Osteoblast (primary cell): ENCODE measurements at places on chromosomes 7 and 10. TPM values are rescaled to one million over a fixed set of nuclear protein-coding genes. Genes with fewer than 3 reads are reported as not detected.

Gene FRAT1
- 3.3 and 3.8 TPM in 2 replicates for total RNA-seq

Gene SEMA3E
- total RNA-seq: 0.29 and 1.4 TPM in 2 replicates

Gene WNT8B
- total RNA-seq: not detected in 2 replicates

Gene NOS3
- total RNA-seq: not detected in 2 replicates

Gene RNLS
- total RNA-seq: 22.4 and 23.0 TPM in 2 replicates

Gene AP3M1
- 35.8 and 37.7 TPM in 2 replicates for total RNA-seq

Gene SRRM3
- 0.29 and 0.36 TPM in 2 replicates for total RNA-seq

Gene SPDYE16
- total RNA-seq: under 0.01 and 0.36 TPM in 2 replicates

Gene NRF1
- 14.1 and 14.8 TPM in 2 replicates for total RNA-seq

Gene NUTM2D
- total RNA-seq: 1.5 and 1.8 TPM in 2 replicates

Gene LIPK
- total RNA-seq: not detected in 2 replicates

Gene HYCC1
- 103 and 121 TPM in 2 replicates for total RNA-seq

Gene STRIP2
- total RNA-seq: 8.3 and 19.7 TPM in 2 replicates

Gene MCMBP
- total RNA-seq: 47.7 and 48.1 TPM in 2 replicates

- DNase-seq: no peak
Observed at GRCh38 chr7:91557789-91558404, 293.7 kb downstream of the FZD1 start.

- DNase-seq: no peak
Observed at GRCh38 chr10:78134773-78135306, 101.2 kb downstream of the RPS24 start.

- DNase-seq: no peak
Observed at GRCh38 chr7:154571772-154572171, 431.2 kb downstream of the PAXIP1 start.

DNA sequence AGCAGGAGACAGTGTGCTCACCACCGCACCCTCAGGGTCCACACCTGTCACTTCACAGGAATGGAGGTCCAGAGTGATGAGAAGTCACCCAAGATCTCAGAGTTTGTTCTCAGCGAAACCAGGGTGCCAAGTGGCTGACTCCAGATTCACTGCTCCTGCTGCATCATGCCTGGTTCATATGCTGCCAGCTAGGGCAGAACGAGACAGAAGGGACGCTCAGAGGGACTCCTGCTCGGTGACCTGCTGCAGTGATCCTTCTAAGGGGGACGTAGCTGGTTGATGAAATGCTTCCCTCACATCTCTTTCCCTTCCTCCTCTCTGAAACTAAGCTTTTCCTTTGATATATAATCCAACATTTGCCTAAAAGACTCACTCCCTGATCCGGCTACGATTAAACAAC lies 248.5 kb downstream of the SFMBT2 start:
- no peak for DNase-seq

DNA sequence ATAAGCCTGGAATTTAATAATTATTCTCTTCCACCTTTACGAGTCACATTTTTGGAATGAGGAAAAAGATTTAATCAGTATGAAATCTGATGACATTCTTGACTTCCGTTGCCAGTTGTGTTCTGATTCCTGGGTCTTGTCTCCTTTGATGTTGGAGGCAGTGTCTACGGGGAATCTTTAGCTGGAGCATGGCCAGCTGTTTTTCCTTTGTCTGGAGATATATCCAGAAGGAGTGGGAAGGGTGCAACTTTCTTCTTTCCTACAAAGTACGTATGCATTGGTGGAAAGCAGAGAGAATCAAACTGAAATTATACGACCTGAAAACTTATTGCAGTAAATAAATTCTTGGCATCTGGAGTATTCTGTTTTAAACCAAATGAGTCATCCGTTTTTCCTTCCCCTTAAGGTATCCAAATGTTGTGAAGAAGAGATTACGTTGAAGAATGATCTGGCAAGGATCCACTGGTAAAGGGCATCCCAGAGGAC lies 6.9 kb upstream of the GNG11 start:
- DNase-seq: no peak

DNA sequence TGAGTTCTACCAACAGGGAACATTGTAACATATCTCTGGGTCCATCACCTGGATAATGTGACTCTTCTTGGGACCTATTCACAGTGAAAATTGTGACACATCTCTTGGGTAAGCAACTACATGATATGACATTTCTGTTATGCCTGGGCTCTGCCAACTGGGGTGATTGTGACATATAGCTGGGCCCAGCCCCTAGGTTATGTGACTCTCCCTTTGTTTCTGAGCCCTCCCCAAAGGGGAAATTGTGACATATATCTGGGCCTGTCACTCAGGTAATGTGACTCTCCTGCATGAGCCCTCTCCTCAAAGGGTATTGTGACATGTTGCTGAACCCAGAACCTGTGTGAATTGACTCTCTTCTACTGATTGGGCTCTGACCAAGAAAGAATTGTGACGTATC lies 22.4 kb upstream of the ZNF107 start:
- DNase-seq: no peak

GRCh38 chr7:93359520-93360198 lies 127.5 kb downstream of the VPS50 start:
- no peak for DNase-seq

DNA sequence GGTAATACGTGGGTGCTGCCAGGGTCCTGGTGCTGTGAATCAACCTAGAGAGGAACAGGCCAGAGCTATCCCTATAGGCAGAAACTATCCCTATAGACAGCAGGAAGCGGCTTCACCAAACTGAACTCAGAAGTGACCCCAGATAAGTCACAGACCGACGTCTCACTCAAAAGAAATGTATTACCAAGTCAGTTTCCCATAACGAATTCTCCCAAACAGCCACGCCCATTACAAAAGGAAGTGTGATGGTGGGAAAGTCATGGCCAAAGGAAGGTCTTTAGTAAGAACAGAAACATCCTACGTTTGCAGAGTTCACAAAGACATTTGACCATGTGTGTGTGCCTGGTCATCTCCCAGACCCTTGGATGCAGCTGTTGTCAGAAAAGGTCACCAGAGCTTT lies 470.8 kb upstream of the ADARB2 start:
- DNase-seq: peak; percentile 15

DNA sequence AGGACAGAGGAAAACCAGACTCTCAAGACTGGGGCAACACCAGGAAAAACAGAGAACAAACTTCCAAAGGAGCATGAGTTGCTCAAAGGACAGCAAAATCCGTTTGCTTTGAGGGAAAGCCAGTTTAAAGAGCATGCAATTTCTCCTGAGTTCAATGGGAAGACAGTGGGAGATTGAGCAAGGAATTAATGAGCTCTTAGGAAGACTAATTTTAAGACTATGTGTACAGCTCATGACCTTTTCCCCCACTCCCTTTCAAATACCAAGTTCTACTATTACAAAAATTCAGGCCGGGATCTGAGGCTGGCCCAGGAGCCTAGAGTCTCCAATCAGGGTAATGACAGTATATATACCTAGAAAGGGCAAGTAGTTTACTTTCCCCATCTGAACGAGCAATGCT lies 79.2 kb downstream of the EPDR1 start:
- DNase-seq: no peak

DNA sequence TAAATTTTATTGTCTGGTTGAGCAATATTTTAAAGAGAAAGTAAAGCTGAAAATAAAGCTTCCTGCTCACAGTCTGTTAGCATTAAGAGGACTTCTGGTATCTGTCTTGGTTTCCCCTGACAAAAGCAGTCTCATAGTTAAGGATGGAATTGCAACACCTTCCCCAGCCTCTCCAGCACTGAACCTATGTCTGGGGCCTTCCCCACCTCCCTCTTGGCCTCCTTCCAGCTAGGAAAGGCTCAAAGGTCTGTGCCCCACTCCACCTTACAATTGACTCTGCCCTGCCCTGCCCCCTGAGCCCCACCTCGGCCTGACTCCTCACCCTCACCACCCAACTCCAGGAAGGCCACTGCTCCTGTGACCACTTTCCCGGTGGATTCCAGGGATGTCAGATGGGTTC lies 33.2 kb downstream of the COL17A1 start:
- DNase-seq: no peak

DNA sequence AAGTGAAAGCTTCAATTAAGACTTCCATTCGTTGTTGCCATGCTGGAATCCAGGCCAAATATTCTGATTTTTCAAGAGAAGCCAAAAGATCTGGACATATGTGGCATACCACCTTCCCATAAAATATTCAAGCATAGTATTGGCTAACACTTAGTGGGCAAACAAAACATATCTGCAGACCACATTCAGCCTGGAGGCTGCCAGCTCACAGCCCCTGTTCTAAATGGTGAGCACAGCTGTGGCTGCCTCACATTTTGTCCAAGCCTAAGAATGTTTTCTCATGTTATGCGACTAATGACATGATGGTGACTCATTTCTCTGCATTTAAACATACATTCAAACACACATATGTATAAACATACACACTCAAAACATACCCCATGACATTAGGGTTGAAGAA lies 10.6 kb upstream of the CALU start:
- no peak for DNase-seq

- no peak for DNase-seq
Observed at GRCh38 chr10:132749371-132749795, 36.6 kb downstream of the NKX6-2 start.

DNA sequence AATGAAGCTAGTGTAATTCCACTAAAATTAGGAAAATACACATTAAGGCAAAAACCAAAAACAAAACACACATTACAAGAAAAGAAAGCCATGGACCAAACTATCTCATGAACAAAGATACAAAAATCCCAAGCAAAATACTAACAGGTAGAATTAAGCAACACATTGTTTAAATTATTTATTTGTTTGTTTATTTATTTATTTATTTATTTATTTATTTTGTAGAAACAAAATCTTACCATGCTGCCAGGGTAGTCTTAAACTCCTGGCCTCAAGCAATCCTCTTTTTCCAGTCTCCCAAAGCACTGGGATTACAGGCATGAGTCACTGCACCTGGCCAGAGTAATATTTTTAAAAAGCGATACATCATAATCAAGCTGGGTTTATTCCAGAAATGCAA lies 6.8 kb upstream of the SLC29A3 start:
- DNase-seq: no peak

DNA sequence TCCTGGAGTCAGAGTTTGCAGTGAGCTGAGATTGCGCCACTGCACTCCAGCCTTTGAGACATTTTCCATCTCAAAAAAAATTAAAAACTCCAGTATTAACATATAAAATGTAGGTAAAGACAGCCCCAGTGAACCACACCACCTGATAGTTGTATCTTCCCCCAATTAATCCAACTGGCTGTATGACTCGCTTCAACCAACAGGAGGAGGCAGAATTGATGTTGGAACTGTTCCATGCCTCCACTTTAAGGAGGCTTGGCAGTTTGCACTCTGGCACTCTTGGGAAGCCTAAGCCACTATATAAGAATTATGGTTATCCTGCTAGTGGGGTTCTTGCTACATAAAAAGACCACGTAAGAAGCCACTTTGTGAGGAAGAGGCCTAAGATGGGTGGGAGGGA lies 72.7 kb downstream of the STK17A start:
- DNase-seq: no peak

- no peak for DNase-seq
Observed at GRCh38 chr10:1049425-1049958, 573 bp upstream of the IDI1 start.

DNA sequence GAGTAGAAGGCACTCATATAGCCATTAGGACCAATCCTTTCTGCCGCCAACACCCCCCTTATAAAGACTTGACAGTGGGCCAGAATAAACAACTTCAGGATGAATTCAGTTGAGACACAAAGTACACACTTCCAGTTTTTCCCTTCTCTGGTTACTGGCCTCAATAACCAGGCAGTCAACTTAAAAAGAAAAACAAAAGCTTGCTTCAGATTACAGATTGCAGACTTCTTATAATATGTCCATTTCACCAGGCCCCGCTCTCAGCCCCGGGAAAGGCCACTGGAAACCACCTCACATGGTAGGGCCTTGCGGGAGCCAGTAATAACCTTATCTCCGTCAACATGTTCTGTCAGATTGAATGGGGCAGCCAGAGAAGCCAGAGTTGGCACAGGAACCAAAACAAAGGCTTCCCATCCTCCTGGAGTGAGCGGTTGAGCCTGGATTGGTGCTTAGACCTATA lies 108.8 kb downstream of the EGFR start:
- no peak for DNase-seq
